ENCODE measurements at places on chromosomes 6 and 20.

DNA sequence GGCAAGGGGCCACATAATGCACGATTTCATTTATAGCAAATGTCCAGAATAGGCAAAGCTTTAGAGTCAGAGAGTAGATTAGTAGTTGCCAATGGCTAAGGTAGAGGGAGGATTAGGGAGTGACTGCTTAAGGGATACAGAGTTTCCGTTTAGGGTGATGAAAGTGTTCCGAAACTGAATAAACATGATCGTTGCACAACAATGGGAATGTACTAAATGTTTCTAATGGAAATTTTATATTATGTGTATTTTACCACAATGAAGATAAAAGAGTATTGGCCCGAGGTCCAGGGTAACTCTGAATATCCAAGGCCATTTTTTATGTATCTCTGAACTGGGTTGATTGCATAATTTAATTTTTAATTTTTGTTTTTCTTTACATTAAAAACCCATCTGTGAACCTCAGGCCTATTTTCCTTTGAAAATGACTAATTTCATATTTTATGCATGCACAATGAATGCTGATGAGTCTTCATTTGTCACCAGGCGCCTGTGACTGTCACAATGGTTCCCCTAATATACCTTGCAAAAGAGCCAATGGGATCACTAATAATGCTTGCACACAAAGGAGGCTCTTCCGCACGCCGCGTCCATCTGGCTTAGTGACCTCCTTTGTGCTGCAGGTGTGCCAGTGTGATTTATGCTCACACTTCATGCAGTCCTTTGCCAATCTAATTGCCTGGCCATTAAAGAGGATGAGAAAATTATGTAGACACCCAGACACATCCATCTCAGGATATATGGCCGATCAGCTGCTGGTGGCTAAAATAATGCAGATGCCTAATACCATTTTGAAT is 612.5 kb downstream of the CDH26 start:
- DNase-seq: no peak

DNA sequence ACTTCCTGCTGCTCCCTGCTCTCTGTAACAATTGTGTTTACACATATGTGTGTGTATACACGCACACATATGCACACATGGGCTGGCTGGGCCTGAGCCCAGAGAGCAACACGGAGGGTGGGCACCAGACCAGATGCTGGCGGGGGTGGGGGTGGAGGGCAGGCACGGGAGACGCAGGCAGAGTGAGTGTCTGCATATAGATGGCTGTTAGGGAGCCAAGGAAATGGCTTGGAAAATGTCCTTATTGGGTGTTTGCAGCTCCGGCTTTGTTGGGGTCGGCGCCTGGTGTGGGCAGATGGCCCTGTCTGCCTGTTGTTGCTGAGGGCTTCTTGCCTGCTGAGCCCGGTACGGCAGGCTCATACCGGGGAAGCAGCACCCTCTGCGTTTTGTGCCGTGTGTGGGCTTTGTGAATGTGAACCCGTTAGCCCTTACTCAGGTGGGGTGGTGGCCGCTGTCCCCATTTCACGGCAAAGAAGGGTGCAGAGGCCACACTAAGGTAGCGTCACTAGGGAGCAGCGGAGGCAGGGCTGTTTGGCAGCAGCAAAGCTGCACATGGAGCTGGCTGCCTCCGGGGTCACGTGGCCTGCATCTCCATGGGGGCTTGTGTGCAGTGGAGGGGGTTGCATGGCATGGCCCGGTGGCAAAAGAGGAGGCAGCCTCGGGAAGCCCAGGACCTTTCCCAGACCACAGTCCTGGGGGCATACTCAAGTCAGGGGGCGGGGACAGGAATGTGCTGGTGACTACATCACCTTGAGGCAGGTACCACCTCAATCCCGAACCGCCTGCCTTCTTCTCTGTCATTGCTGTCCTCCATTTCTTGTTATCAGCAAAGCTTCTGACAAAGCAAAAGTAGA is 47.4 kb upstream of the SRF start:
- DNase-seq: no peak

DNA sequence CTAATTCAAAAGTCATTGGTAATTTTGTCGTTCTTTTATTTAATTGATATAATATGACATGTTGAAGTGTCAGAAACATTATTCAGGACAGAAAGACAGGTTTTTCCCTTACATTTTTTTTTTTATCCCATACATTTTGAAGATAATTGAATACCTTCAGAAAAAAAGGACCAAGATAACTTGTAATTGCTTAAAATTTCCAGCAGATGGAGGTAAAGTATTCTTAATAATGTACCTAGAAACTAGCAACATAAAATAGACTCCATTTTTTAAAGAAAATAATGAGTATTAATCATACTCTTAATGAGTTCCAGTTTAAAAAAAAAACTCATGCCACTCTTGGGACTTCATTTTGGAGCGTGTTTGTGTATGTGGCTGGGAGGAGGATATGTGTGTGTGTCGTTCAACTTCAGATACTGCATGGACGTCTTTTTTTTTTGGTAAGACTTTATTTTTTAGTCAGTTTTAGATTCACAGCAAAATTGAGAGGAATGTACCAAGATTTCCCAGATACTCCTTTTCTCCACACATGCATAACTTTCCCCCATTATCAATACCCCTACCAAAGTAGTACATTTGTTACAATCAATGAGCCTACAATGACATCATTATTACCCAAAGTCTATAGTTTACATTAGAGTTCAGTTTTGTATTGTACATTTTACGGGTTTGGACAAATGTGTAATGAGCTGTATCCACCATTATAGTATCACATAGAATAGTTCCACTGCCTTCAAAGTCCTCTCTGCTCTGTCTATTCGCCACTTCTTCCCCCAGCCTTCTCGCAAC is 79.4 kb downstream of the ROS1 start:
- DNase-seq: no peak

- DNase-seq: no peak
Measured at GRCh38 chr6:168724669-168725570, 283.9 kb downstream of the SMOC2 start.

- no peak for DNase-seq
Measured at GRCh38 chr6:141685416-141685815, 447.3 kb upstream of the GJE1 start.

DNA sequence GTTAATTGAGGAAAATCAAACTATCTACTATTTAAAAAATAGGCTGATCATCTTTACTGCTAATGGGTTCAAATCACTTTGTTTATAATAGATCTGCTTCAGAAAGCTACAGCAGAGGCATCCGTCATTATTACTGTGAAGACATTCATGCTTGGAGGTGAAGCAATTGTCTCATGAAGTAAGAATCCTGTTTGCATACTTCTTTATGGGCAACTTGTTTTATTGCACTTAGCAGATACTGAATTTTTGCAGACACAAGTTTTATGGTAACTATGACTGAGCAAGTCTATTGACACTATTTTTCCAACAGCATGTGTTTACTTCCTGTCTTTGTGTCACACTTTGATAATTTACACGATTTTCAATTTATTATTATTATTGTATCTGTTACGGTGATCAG is 573.9 kb downstream of the RFPL4B start:
- DNase-seq: no peak

Measured in PC-9 (cell line).